Thyroid gland (tissue), 4 donors: ENCODE measurements at places on chromosomes 2 and 18. TPM values are rescaled to one million over a fixed set of nuclear protein-coding genes. Genes with fewer than 3 reads are reported as not detected.

DNA sequence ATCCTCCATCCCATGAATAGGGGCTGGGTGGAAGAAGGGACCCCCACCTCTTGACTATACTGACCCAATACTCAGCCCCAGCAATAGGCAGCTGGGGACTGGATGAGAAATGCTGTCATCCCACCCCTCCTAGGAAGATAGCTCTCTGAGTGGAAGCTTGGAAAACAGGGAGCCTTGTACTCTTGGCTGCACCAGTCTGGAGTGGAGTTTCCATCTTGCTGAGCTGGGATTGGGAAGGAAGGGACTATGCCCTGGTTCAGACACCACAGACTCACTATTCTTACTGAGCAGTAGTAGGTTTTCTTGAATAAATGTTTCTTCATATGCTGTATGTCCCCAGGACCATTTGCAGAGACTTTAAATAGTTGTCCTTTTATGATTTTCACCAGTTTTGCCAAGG, 7.4 kb downstream of the DCAF17 start:
- no peak for DNase-seq

DNA sequence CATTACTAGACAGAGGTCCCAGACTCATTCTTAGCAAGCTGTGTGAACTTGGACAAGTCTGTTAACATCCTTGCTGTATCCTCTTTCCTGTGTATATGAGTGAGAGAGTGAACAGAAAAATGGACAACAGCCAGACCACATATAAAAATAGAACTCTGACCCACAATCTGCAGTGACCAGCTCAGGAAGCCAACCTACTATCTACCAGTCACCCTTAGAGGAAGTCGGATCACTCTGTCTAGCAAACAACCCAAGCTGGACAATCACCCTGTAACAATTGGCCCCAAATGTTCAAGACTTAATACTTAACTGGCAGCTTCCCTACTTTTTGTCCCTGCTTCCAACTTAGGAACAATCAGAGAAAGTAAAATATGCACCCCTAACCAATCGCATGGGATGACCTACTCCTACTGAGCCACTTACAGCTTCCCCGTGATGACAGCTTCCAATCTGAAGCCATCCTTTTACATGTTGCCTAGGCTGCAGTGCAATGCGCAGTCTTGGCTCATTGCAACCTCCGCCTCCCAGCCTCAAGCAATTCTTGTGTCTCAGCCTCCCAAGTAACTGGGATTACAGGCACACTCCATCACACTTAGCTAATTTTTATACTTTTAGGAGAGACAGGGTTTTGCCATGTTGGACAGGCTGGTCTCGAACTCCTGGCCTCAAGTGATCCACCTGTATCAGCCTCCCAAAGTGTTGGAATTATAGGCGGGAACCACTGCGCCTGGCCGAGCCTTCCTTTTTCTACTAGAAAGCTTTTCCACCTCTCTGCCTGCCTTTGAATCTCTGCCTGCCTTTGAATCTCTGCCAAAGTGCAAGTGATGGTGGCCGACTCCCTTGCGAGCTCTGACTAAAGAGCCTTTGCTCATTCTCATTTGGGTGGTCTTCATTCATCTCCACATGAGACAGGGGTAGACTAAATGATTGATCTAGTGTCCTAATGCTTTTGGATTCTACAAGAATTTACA, 158.3 kb upstream of the NDUFV2 start:
- DNase-seq: no peak

GRCh38 chr2:46716927-46717326, 198.7 kb downstream of the MCFD2 start:
- no peak for DNase-seq

- DNase-seq: no peak
These were observed 19.2 kb upstream of the ADAM23 start for GRCh38 chr2:206424134-206424533.

DNA sequence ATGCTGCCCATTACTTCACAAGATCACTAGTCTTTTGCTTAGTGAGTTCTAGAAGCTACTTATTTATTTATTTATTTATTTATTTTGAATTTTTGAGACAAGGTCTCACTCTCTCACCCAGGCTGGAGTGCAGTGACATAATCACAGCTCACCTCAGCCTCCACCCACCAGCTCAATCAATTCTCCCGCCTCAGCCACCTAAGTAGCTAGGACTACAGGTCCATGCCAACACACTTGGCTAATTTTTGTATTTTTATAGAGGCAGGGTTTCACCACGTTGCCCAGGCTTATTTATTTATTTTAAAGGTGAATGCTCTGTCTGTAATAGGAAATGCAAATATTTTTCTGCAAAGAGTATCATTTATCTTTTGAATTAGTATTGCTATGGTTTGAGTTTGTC, 67.7 kb downstream of the ATAD2B start:
- no peak for DNase-seq

DNA sequence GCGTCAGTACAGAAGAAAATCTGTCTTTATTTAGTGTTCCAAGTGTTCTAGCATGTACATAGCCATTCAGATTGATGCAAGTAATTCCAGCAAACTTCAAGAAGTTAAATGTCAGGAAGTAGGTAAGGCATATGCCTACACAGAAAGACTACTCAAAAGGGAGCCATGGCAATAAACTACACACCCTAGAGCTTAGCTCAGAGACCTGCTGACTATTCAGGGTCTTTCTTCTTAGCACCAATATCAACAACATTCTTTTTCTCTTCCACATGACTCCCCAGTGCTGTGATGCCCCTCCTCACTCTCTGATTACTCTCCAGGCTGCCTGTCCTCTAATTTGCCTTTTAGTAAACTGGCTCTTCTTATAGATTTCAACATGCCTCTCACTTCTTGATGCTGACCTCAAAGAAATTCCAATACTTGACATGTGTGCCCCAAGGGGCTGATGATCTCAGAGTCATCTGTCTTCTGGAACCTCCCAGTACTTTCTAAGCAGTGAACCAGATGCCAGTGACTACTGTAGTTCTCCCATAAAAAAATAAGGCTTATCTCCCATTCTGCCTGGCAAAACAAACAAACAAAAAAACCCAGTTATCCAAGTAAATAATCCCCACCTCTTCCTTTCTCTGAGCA, 909.2 kb upstream of the FANCL start:
- no peak for DNase-seq

DNA sequence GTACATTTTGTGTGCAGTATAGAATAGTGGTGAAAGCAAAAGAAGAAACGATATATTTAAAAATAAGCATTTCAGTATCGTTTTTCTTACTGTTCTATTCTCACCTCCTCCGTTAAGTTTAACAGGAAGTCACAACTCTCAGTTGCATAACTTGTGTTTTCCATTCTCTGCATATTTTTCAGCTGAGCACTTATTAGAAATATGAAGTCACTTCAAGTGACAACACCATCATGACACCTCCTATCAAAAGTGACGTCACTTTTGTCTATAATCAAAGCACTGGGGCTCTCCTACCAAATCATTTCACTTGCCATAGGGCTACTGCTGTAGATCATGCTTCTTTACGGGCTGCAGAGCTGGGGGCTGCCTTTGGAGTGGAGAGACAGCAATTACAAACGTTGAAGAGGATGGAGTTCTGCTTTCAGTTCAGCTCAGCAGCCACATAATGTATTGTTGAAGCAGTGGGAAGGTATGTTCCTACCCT, 36.3 kb downstream of the STAT4 start:
- DNase-seq: no peak

DNA sequence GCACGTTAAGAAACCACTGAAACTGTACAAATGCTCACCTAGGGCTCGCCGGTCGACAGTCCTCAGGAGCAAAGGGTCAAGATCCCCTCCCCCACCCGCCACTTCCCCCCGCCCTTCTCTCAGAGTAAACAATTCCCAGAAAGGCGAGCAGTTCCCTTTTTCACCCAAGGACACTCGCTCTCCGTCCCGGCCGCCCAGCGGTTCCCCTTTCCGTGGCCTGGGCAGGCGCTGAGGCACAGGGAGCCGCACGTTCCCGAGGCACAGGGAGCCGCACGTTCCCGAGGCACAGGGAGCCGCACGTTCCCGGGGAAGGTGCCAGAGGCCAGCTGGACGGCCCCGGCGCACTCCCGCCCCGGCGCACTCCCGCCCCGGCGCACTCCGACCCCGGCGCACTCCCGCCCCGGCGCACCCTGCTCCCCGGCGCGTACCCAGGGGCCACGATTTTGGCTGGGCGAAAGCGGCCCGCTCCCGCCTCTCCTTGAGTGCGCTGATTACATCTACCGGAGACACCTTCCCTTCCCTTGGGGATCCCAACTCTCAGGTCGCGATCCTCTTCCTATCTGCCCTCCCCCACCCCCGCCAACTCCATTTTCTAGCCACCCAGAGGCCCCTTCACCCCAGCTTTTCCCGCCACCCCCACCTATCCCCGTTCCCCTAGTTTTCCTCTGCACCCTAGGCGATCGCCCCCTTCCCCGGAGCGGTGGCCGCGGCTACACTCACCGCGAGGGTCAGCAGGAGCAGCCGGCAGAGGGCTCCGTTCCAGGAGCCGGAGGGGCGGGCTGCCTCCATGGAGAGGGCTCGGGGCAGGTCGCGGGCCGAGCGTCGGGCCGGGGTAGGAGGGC, 817 bp downstream of the DSC2 start:
- peak; percentile 80 for DNase-seq

GRCh38 chr2:181948227-181948626, 37.4 kb upstream of the PPP1R1C start:
- DNase-seq: no peak

- DNase-seq: no peak
These were observed 40.9 kb downstream of the GULP1 start for GRCh38 chr2:188332619-188333018.

The NCKAP5 gene
- total RNA-seq: 0.93 TPM

The RGPD4 gene
- not detected for total RNA-seq

The COL5A2 gene
- 10.9 TPM for total RNA-seq

The NPC1 gene
- 68.6 TPM for total RNA-seq

The PROM2 gene
- total RNA-seq: 24.3 TPM

The NEU2 gene
- total RNA-seq: not detected

The NHEJ1 gene
- 13.8 TPM for total RNA-seq
